Gastroesophageal sphincter (tissue), 4 donors: ENCODE measurements at places on chromosomes 2 and 18. TPM values are rescaled to one million over a fixed set of nuclear protein-coding genes. Genes with fewer than 3 reads are reported as not detected.

Gene HSBP1L1
- 10.9 TPM for total RNA-seq

Gene FBXO41
- total RNA-seq: 4.2 TPM

Gene IL36A
- not detected for total RNA-seq

Gene ANKRD30BL
- not detected for total RNA-seq

Gene EGR4
- not detected for total RNA-seq

Gene NT5DC4
- 0.27 TPM for total RNA-seq

Gene PDE1A
- 12.8 TPM for total RNA-seq

Gene NGEF
- 0.46 TPM for total RNA-seq

Gene SPC25
- total RNA-seq: not detected
